ENCODE measurements at places on chromosomes 11 and 22.

GRCh38 chr22:43375951-43376455, 32.8 kb upstream of the SCUBE1 start:
- DNase-seq: no peak

DNA sequence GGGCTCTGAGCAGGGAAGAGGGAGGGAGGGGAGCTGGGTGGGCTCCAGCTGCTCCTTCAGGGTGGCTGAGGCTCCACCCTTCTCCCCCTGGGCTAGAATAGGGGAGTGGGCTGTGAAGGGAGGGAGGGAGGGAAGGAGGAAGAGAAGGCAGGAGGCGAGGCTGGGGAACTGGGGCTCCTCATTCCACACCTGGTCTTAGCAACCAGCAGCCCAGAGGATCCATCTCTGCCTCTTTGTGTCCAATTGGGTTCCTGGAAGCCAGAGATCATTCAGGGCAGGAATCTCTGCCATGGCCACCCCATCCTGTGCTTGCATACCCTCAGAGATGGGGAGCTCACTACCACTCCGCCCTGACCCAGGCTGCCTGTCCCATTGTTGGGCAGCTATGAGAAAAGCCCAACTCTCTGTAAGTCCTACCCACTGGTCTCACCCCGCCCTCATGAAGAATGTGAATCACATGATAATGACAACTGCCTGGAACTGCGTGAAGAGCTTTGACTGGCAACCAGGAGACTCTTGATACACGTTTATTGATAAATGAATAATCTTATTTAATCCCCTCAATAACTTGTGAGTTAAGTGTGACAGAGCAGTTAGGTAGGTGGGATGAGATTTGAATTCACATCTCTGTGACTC, 7.9 kb downstream of the NCF4 start:
- no peak for DNase-seq

DNA sequence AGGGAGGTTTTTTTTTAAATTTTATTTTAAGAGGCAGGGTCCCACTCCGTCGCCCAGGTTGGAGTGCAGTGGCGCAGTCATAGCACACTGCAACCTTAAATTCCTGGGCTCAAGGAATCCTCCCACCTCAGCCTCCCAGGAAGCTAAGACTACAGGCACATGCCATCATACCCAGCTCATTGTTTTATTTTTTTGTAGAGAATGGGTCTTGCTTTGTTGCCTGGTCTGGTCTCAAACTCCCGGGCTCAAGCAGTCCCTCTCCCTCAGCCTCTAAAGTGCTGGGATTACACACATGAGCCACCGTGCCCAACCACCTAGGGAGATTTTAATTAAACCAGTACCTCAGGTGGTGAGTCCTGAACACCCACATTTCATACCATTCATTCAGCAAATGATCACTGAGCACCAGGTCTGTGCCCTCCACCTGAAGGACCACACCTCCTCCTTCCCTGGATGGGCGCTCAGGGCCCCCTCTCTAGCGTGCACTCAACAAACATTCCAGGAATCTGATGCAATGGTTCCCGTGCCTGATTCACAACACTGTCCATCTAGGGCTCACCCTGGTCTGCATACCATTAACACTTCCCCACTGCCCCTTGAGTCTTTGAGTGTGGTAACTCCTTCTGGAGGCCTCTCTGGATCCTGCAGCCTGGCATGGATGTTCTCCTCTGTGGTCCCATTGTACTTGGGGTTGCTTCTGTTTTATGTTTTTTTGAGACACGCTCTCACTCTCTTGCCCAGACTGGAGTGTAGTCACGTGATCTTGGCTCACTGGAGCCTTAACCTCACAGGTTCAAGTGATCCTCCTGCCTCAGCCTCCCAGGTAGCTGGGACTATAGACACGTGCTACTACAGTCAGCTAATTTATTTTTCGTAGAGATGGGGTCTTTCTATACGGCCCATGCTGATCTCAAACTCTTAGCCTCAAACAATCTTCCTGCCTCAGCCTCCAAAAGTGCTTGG, 9.6 kb upstream of the MYH9 start:
- DNase-seq: no peak

DNA sequence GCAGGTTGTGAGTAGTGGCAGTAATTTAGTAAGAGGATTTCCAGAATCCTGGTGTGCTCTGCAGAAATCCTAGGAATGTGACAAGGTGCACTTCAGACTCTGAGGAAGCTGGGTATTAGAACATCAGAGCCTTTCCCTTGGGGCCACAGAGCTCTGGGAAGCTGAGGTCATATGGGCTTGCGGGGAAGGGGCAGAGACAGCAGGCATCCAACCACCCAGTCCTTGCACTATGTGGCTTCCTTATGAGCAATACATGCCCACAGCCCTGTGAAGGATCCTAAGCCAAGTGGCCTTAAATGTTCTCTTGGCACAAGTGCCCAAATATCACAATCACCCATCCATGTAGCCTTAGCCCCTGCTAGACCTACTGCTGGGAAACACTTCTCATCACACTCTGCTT, 46.2 kb downstream of the P4HA3 start:
- DNase-seq: no peak

DNA sequence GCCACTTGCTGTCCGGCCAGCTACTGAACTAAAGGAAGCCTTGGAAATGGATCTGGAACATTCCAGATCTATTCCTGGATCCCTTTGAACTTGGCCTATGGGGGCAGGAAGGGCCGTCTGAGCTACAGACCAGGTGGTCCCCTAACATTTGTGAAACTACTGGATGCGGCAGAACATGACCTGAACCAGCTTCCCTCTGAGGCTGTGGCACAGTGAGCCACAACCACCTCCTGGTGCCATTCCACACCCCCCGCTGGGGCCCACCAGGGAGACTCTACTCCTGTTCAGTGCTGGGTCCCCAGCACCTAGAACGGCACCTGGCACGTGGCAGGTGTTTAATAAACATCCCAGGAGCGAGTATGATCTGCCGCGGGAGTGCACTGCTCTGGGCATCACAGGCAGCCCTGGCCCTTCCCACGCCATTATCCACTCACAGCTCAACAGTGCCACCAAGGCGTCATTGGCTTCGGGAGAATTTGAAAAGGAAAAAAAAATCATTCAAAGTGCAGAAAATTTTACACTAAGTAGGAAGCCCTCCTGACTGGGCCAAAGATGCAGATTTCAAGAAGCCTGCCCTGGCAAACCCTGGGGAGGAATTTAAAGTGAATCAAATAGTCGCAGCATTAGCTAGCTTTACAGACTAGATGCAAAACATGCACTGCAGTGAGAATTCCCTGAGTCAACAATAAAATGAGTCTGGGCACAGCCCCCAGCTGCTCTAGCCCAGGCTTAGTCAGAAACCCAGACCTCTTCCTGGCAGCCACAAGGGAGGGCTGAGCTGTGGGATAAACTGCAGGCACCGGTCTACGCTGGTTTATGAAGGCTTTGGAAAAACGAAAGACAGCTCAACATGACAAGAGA, 14.3 kb upstream of the EFCAB6 start:
- peak; percentile 58 for DNase-seq

Data from body of pancreas (tissue), 4 donors.